ENCODE measurements at places on chromosomes 11 and 22.
A peak's percentile ranks its signal among the peaks of the same experiment; 100 is the strongest.

- DNase-seq = peak; percentile 56
Measured at GRCh38 chr11:65112546-65113360, 1.1 kb downstream of the TM7SF2 start.

- DNase-seq = no peak
Measured at GRCh38 chr22:36155702-36156101, 4.9 kb downstream of the APOL3 start.

DNA sequence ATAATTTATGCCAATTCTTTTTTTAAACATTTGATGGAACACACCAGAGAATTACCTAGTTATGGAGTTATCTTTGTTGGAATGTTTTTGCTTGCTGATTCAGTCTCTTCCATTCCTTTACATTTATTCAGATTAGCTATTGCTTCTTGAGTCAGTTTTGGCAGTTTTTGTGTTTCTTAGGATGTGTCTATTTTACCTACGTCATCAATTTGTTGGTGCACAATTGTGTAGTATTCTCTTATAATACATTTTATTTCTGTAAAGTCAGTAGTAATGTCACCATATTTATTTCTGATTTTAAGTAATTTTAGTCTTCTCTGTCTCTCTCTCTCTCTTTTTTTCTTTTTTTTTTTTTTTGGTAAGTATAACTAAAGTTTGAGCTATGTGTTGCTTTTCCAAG lies 929.5 kb upstream of the RAG2 start:
- DNase-seq = no peak

DNA sequence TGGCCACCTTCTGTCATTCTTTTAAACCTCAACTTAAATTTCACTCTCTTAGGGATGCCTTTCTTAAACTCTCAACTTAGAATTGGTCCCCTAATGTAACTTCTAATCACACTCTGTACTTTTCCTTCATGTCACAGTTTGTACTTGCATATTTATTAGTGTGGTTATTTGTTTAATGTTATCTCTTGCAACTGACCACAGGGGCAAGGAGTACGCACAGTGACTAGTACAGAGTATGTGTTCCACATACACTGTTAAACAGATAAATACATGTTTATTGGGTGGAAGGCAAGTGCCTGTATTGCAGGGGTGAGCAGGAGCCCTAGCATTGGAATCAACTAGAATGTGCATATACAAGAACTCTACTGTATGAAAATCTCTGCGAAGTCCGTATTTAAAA lies 554.0 kb downstream of the INSC start:
- no peak for DNase-seq

DNA sequence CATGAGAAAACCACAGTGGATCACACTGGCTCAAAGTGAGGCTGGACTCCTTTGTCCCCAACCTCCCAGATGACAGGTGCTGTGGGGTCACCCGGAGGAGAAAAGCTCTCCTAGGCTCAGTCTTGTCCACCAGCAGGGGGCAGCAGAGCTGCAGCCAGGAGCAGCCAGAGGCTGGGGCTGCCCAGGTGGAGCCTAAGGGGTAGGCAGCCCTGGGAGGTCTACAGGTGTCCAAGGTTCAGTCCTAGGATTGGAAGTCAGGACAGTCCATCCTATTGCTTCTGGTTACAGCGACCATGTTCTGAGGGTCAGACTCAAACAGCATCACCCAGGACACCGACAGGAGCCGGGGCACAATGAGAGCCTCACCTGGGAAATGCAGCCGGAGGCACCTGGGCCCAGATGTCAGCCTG lies 77.6 kb upstream of the IGLL5 start:
- DNase-seq = peak; percentile 47

GRCh38 chr11:74989260-74989638 lies 516 bp downstream of the NEU3 start:
- no peak for DNase-seq

- DNase-seq = no peak
Measured at GRCh38 chr11:826227-826621, 1.5 kb upstream of the CRACR2B start.

- no peak for DNase-seq
Measured at GRCh38 chr11:11435635-11436034, 82.6 kb upstream of the CSNK2A3 start.

DNA sequence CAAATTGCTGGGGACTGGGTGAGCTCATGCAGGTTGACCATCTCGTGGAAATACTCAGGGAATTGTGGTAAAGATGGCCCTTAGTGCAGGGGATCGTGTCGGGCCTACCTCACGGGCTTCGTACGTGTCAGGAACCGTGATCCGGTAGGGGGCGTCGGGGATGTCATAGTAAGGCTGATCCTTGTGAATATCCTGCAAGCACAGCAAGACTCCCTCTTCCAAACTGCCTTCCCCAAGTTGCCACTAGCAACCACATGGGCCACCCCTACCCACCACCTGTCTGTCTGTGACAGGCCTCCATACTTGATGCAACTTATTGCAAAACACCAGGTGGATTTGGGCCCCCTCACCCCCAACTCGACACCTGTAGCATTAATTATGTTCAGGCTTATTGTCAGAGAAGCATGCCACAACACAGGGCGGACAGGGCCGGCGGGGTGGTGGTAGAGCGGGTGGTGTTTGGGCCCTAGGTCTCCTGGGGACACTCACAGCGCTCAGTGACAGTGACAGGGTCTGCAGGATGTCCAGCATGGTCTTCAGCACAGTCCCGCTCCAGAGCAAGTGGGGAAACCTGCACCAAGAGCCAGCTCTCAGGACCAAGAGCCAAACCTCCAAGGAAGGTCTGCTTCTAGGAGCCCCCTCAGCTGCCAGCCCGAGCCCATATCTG lies 22.6 kb upstream of the SERPIND1 start:
- DNase-seq = no peak

DNA sequence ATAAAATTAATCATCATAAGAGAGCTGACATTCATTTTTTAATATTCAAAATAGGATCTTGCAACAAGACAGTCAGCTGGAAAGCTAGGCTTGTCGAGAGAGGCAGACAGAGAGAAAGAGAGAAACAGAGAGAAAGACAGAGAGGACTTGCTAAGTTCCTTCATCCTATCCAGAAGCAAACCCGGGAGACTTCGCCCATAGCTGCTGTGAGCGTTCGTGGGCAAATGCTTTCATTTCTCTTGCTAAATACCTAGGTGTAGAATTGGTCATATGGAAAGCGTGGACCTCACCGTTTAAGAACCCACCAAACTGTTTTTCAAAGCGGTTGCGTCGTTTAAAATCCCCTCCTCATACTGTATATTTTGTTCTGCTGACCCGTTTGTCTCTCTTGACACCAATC lies 25.3 kb upstream of the KRTAP5-6 start:
- no peak for DNase-seq

- no peak for DNase-seq
Measured at GRCh38 chr11:113444502-113445123, 30.6 kb downstream of the DRD2 start.

- DNase-seq = no peak
Measured at GRCh38 chr11:31397239-31397834, 27.7 kb downstream of the DNAJC24 start.

DNA sequence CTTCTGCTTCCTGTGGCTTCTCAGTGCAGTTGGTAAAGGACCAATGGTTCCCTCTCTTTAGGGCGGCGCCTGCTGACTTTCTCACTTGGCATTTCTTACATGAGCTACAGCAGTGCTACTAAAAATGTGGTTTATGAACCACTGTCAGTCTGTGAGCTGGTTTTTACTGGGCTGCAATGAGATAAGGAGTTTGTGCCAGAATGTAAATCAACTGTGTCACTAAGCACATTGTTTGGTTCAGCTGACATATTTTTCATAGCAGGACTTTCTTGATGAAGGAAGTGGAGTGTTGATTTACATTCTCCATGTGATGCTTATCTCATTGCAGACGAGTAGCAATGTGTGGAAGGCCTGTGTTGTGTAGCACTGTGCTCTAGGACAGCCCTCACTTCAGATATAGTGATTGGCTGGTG lies 463.3 kb downstream of the SOX6 start:
- DNase-seq = no peak

DNA sequence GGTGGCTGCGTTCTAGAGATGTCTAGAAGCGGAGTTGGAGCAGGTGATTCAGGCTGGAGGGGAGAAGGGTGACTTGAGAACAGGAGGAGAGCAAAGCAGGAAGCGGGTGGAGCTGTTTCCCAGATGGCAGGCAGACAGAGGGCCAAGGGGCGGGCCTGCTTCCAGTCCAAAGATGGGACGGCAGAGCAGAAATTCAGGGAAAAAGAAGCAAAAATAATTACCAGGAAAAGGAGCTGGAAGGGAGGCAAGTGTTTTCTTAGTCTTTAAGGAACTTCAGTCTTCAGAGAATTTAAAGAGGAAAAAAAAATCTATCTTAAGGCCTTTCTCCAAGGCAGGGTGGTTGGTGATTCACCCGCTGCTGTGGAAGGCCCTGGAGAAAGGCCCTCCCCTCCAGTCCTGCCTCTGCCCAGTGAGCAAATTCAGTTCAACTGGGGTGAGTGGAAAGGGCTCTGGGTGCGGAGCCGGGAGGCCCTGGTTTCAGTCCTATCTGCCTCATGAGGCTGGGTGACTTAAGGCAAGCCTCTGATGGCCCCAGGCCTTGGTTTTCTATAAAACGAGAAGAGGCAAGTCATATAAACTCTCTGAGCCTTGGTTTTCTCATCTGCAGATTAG lies 4.5 kb upstream of the CREB3L1 start:
- DNase-seq = no peak

DNA sequence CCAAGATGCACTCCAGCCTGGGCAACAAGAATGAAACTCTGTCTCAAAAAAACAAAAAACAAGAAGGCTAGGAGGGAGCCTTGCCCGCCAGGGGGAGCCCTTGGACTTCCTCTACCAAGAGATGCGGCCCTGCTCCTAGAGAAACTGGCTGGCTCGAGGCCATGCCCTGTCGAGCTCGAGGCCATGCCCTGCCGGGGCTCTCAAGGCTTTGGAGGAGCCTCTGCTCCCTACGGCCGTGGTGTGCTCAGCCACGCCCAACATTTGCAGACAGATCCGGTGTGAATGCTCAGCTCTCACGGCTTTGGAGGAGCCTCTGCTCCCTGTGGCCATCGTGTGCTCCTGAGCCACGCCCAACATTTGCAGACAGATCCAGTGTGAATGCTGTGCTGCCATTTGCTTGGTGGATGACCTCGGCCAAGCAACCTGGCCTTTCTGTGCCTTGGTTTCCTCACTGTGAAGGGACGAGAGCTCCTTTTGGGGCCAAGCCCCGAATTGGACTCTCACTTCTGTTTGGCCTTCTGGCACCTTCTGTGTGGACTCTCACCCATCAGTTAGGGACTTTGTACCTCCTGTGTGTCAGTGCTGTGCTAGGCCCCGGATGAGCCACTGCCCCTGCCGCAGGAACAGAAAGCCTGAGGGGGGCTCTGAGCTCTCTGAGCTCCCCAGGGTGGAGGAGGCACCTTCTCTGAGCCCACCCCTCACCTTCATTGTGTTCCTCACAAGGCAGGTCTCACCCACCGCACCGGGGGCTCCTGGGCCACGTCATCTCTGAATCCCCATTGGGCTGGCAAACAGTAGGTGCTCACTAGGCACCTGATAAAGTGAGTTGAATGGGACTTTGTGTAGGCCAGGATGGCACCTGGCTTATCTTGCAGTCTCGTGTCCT lies 14.1 kb downstream of the C11orf24 start:
- peak; percentile 92 for DNase-seq

DNA sequence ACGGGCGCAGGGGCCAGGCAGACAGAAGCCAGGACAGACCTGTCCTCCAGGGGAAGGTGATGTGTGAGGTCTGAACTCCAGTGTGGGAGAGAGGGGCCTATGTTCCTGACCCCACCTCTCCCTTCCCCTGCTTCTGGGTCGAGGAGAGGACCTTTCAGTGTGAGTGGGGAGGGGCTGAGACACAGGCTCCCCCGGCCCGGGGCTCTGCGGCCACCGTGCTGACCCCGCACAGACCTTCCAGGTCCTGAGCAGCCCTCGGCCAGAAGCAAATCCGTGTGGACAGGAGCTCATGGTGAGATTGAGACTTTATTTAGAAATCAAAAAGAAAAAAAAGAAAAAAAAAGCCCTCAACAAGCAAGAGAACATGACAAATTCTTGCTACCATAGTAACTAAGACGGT lies 680.5 kb downstream of the BRD1 start:
- DNase-seq = no peak

GRCh38 chr11:45605051-45605450 lies 60.4 kb downstream of the CHST1 start:
- no peak for DNase-seq

- DNase-seq = no peak
Measured at GRCh38 chr11:2541881-2542361, 97.1 kb downstream of the KCNQ1 start.

GRCh38 chr11:62712276-62712812 lies 4.9 kb downstream of the GNG3 start:
- DNase-seq = no peak

GRCh38 chr22:36636916-36637315 lies 66.6 kb downstream of the CACNG2 start:
- DNase-seq = no peak

DNA sequence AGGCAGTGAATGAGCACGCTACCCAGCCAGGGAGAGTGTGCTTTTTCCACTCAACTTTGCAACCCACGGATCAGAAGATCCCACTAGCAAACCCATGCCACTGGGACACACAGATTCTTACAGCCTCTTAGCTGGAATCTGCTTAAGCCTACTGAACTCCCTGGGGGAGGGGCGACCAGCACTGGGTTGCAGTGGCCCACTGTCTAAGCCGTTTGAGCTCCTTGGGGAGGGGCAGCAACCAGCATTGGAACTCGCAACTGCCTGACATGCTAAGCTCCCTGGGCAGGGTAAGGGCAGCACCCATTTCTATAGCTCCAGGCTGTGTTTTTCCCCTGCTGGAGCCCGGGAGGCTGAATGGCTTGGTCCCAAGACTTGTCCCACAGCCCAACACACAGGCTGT lies 99.6 kb downstream of the FAM168A start:
- DNase-seq = no peak

DNA sequence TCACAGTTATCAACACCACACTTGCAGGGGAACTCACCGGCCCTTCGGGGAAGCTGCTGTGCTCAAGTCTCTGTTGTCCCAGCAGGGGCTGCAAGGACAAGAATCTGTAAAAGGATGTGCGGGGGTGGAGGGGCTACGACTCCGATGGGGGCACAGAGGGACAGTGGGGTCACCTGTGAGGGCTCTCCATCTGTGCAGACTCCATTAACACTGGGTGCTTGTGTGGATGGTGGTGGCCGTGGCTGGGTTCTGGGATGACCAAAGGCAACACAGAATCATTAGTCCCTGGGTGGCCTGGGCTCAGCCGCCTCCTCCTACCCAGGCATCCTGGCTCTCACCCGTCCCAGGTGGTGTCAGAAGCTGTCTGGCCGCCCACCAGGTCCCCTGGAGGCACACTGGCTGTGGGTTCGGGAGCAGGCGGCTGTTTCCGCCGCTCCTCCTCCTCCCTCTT lies 10.2 kb upstream of the RBM4B start:
- no peak for DNase-seq

All from stimulated activated CD8-positive, alpha-beta memory T cell treated with anti-CD3 and anti-CD28 coated beads, Interleukin-12 subunit alpha, Interleukin-12 subunit beta, amount 100 ng/mL, for 1 hour (primary cell).